ENCODE measurements at places on chromosomes 5 and 9.

DNA sequence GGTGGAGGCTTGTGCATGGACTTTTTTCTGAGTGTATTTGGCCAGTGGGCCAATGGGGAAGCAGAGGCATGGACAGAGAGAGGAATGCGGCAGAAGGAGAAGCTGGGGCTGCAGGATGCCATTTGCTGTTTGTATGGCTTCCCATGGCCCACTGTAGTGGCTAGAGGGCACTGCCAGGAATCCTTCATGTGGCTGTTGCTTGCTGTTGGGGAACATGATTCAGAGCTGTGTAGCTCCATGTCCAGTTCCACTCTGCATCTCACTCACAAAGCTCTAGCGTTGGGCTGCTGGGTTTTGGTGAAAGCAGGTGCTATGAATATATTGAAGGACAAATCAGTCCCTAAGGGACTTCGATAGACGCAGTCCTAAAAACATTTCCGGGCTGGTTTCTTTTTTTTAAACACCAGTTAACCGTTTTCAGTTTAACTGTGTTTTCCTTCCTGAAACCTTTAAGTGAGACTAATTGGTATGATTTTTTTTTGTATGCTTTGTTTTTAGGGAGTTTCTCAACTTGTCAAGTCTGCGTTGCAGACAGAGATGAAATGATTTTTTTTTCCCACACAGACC, 51.3 kb downstream of the SLC22A5 start:
- no peak for DNase-seq

GRCh38 chr5:90476391-90476790, 1.7 kb downstream of the POLR3G start:
- no peak for DNase-seq

GRCh38 chr9:134420281-134420845, 94.1 kb downstream of the RXRA start:
- no peak for DNase-seq

DNA sequence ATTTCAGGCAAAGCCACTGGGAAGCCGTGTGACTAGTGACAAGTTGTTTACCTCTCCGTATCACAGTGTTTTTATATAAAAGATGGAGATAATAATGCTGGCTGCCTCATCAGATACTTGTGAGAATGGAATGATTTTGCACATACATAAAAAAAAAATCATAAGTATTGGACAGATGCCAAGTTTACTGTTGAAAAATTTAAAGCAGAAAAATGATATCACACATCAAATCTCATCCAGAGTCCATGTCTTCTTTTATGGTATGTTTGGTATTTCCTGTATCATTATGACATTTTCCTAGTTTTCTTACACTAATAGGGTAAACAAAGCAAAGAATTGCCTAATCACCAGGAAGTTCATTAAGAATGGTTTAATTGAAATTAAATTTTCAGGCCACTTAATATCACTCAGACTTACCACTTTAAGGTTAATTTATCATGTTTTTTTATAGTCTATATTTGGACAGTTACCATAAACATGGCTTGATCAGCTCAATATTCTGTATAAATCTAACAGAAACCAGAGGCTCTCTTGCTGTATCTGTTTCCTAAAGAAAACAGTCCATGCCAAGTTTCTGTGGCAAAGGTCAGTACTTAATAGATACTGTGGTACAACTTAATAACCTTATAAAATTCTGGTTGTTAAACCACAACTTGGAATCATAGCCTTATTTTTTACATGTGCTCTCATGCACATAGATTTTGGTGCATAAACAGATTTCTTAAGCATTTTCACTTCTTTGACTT, 656.5 kb upstream of the RIOK2 start:
- no peak for DNase-seq

DNA sequence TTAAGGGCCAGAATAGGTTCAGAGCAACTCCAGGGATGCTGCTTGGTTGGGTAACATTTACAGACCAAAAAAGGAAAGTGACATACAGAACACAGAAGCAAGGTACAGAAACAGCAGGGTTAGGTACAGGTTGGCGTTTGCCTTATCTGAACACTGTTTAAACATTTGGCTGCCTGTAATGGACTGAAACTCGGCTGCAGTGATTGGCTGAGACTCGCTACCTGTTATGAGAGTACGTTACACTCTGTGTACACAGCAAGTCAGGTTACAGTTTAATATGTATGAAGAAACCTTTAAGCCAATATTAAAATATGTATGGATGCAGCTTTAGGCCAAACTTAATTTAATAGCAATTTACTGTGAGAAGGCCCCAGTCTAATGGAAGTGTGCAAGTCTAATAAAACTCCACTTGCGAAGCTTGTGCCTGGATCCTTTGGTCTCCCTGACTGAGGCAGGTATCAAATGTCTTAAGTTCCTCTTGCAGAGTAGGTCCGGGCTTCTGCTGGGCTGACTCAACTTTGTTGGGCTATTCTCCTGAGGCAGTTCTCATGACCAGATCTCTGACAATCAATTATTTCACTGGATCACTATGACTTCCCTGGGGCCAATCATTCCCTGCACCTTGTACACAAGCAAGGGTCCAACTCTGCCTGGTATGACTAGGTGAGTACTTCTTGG, 204.9 kb downstream of the ZNF462 start:
- DNase-seq = no peak

DNA sequence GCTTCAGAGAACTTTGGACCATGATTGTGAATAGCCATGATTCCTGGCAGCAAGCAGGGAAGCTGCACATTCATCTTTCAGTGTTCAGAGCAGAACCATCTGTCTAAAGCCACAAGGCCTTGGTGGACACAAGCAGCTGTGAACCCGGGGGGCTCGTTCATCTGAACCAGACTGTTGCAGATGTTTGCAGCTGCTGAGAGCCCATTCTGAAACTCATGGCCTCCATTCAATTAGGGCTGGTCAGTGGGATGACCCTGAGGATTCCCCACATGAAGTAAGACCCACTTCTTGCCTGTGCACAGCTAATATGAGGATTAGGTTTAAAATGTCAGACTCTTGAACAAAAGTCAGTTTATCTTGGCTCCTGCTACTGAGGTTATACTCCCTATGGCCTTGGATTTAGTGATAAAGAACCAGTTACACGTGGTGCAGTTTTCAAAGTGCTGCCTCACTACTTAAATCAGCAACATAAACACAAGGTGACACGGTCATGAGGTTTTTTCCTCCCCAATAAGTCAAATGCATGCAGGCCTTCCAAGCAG, 109.8 kb upstream of the IFNK start:
- no peak for DNase-seq

- DNase-seq = no peak
These were observed 199.3 kb upstream of the CD180 start for GRCh38 chr5:67395790-67396418.

- peak; percentile 83 for DNase-seq
These were observed 113.9 kb downstream of the DAB2IP start for GRCh38 chr9:121765021-121765950.

- no peak for DNase-seq
These were observed 147.4 kb upstream of the PRLR start for GRCh38 chr5:35377653-35378052.

- no peak for DNase-seq
These were observed 152.2 kb downstream of the ADAMTSL1 start for GRCh38 chr9:18626046-18626698.

DNA sequence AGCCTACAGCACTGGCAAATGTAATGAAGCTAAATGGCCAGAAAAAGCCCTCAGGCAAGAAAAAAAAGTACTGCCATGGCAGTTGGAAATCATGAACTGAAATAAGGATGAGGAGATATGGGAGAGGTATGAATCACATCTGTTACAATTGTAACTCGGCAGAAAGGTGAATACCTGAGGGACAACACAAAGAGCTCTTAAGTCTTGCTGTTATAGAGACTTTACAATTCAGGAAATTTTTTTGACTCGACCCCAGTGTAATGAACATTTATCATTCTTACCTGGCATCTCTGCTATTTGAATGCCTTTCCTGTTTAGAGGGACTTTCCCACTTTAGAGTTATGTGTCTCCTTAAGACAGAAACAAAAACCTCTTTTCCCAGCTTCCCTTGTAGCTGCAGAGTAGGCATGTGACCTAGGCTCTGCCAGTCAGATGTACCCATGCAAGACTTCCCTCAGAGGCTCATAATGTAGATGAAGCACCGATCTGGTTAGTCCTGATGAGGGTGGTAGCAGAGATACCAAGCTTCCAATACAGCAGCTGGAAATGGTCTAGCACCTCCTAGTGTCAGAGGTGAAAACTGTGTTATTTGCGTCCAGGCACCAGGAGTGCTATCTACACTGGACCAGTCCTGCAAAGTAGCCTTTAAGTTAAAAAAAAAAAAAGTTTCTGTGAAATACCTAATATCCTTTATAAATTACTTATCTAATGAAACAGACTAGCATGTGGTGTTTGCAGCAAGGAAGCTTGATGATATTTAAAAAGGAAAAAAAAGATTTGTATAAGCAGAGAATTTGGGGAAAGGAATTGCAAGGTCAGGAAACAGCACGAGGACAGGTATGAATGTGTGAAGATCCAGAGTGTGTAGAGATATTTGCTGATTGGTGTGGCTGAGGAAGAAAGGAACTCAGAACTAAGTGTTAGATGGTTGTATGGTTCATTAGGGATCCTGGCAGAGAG, 146.9 kb upstream of the SLC1A3 start:
- no peak for DNase-seq

GRCh38 chr5:194102-194501, 2.8 kb downstream of the LRRC14B start:
- no peak for DNase-seq

DNA sequence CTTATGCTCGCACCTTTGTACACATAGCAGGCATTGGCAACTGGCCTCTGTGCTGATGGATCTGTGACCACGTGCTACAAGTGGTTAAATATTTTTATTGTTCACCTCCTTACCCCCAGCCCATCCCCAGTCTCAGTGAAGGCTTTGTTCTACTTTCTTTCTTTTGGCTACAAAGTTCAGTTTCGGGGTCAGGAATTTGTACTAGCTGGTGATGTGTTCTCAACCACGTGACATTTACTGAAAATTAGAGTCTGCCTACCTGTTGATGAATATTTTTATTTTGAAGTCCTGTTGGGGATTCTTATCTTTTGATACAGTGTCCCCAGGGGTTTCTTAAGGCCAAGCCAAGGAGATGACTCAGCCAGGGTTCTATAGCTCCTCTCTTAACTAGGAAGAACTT, 47.8 kb downstream of the C9orf57 start:
- no peak for DNase-seq

GRCh38 chr5:95086927-95087815, 197.7 kb downstream of the MCTP1 start:
- no peak for DNase-seq

- DNase-seq = no peak
These were observed at the start of gene SLC23A1 for GRCh38 chr5:139383275-139383992. Gene SLC23A1, minus strand, starts transcription at chr5:139383297. Its CDS starts 44 bp downstream, at chr5:139383253.

DNA sequence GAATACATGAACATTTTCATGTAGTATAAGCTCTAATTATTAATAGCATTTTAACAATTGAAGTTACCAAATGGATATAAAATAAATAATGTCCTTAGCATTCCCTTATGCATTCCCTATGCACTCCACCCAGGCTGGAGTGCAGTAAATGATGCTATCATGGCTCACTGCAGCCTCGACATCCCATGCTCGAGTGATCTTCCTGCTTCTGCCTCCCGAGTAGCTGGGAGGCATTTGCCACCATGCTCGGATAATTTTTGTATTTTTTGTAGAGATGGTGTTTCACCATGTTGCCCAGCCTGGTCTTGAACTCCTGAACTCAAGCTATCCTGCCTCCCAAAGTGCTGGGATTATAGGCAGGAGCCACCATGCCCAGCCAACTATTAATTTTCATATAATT, 184.0 kb downstream of the PBX3 start:
- DNase-seq = no peak

GRCh38 chr5:15425766-15426165, 74.2 kb upstream of the FBXL7 start:
- DNase-seq = no peak

GRCh38 chr5:66118304-66118703, 25.8 kb upstream of the SREK1 start:
- no peak for DNase-seq

GRCh38 chr5:6496207-6496584, 47.5 kb downstream of the UBE2QL1 start:
- no peak for DNase-seq

- DNase-seq = no peak
These were observed 63.6 kb downstream of the CCDC192 start for GRCh38 chr5:127766676-127767335.

DNA sequence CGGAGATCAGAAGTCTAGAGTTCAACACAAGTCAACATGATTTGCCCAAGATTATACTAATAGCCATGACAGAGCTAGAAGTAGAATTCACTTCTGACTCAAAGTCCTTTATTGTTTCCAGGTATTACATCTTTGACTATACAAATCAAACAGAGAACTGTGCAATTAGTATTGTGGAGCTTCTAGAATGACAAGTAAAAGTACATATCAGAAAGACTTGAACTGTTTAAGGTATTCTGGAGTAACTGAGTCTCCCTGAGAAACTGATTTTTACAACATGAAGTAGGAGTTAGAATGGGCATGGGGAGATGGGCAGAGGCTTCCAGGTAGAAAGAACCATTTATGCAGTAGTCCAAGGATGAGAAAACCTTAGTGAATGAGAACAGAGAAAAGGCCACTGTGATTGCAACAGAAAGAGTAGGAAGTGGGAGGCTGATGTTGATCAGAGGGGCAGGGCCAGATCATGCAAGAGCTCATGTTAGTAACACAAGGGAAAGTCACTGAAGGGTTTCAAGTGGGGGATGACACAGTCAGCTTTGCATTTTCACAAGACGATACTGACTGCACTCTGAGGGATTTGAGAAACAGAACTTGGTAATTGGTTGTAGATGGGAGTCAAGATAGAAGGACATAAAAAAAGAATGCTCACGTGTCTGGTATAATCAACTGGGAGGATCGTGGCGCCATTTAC, 280.7 kb downstream of the RFX3 start:
- no peak for DNase-seq

GRCh38 chr9:121289026-121289771, 21.2 kb downstream of the GSN start:
- peak; percentile 43 for DNase-seq

DNA sequence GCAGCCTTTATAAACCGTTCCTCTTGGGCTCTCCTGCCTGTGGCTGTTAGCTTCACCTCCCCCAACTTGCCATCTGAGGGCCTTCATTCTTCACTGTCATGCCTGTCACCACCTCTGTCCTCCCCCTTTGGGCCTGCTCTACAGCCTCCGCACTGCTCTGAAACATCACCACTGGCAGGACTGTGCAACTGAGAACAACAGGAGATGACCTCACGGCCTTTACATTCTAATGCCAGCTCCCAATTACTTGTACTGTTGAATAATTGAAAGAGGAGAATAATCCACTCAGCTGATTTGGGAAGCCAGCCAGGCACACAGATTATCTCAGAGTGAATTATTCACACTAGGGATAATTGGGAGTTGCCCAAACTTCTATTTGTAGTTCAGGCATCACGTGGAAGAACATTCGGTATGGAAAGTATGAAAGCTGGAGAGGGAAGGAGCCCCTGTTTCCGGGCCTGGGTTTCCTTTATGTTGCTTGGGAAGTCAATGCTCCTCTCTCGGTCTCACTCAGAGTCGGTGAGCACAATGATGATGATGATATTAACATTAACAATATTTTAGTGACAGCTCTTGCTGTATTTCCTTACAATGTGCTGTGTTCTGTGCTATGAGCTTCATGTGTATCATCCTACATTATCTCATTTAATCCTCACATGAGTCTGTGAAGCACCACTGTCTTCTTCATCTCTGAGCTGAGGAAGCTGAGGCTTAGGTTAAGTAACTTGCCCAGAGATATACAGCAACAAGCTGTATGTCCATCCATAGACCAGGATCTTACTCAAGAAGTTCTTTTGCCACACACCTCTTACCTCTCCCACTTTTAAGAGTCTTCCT, 99.3 kb upstream of the LRRTM2 start:
- DNase-seq = peak; percentile 48

- peak; percentile 86 for DNase-seq
These were observed 47.1 kb downstream of the EHMT1 start for GRCh38 chr9:137665697-137666512.
